ENCODE measurements at places on chromosomes 6 and 20. TPM values are rescaled to one million over a fixed set of nuclear protein-coding genes. Genes with fewer than 3 reads are reported as not detected.
A peak's percentile ranks its signal among the peaks of the same experiment; 100 is the strongest.

MYBL2 gene
- 0.12 TPM for total RNA-seq

DNA sequence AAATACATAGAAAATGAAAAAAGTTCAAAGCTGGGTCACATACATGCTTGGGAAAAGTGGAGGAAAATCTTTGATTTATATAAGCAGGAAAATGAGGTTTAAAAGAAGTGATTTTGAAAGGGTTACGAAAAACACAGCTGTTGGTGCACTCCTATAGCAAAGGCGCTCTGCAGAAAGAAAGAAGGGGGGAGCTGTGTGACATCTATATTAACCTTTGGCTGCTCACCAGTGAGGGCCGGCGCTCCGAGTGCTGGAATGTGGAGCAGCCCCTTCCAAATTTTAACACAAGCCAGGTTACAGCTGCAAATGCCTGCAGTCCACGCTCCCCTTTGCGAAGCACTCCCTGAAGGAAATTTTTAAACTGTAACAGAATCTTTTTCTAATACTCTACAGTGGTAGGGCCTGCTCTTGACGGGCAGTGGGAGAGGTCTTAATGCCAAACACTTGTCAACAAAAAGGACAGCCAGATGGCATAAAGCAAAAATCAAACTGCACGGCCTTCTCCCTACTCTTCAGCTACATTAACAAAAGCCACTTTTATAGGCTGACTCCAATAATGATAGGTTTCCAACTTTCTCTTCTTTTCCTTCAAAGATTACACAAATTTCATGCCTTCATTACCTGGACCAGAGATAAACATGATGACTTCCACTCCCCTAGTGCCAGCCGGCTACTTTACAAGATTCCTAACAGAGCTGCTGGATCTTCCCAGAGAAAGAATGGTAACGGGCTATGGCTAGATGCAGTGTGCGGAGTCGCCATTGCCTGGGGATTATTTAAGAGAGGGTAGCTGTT lies 4.8 kb downstream of the BMP7 start:
- H3K36me3 ChIP-seq = no peaks in the 10 kb centered on the region
- peak; percentile 45 for DNase-seq
- H3K4me3 ChIP-seq = no peak overlapping the region
- no peak overlapping the region for H3K27ac ChIP-seq
- H3K27me3 ChIP-seq = peaks cover 81% of the 10 kb centered on the region

GRCh38 chr20:3616250-3616649 lies 46.9 kb downstream of the GFRA4 start:
- H3K4me3 ChIP-seq = no peak overlapping the region
- no peak for DNase-seq
- H3K27me3 ChIP-seq = no peaks in the 10 kb centered on the region
- no peak overlapping the region for H3K27ac ChIP-seq

- H3K4me1 ChIP-seq = no peaks in the 10 kb centered on the region
- no peak overlapping the region for H3K27ac ChIP-seq
- no peak for DNase-seq
- H3K27me3 ChIP-seq = no peaks in the 10 kb centered on the region
- H3K36me3 ChIP-seq = no peaks in the 10 kb centered on the region
Measured at GRCh38 chr20:63081831-63082230, 75.1 kb upstream of the BHLHE23 start.

COL9A1 gene
- 1.7 TPM for total RNA-seq

GRCh38 chr6:39280247-39280731 lies 33.9 kb downstream of the KCNK17 start:
- H3K27me3 ChIP-seq = no peaks in the 10 kb centered on the region
- no peak overlapping the region for H3K27ac ChIP-seq
- no peak overlapping the region for H3K4me3 ChIP-seq
- H3K36me3 ChIP-seq = no peaks in the 10 kb centered on the region
- peak; percentile 40 for DNase-seq

DNA sequence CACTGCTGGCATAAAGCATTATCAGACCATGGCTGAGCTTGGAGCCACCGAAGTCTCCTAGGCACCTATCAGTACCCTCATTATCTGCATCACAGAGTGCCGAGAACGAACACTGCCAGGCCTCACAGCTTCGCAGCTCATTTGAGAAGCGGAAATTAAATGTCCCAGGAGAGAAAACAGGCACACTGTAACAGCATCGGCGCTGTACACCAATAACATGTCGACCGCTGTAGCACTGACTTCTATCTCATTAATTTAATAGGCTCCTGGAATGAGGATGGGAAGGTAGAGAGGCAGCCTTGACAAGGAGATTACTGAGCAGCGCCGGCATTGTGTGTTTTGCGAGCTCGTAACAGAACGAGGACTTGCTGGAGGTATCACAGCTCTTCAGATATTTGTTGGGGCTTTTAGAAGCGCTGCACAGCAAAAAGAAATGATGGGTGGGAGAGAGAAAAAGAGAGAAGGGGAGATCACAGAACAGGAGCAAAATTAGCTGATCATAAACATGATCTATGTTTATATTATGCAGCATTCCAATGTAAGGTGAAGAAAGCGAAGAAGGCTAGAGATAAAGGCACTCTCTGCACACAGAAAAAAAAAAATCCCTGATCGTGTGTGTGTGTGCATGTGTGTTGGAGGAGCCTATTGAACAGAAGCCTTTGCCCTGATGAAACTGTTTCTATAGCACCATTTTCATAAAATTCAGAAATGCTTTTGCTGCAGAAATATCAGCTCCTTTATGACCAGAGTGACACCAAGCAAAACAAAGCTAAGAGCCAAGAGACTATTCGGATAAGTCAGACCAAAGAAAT lies 29.2 kb downstream of the ID4 start:
- no peak for DNase-seq
- no peaks in the 10 kb centered on the region for H3K36me3 ChIP-seq
- H3K4me3 ChIP-seq = no peak overlapping the region
- no peak overlapping the region for H3K27ac ChIP-seq
- H3K4me1 ChIP-seq = no peaks in the 10 kb centered on the region

POPDC3 gene
- 29.3 TPM for total RNA-seq

DNA sequence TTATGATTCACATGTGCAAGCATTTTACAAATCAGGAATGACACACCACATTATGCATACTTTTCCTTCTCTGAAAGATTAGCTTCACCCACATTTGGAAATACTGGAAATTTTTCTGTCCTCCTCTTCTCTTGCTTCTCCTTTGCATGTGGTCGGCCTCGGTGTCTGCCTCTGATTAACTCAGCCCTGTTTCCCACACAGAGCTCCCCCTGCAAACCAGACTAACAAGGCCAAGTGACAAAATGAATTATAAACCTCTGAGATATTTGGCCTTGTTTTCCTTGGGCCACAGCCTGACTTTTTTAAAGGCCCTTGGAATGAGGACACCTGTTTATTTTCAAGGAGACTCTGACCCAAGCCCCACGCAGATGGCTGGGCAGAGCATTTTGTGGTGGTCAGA lies 9.0 kb upstream of the CCN6 start:
- no peak overlapping the region for H3K4me3 ChIP-seq
- no peak for DNase-seq
- H3K36me3 ChIP-seq = no peaks in the 10 kb centered on the region
- no peaks in the 10 kb centered on the region for H3K27me3 ChIP-seq
- no peaks in the 10 kb centered on the region for H3K4me1 ChIP-seq
- H3K27ac ChIP-seq = no peak overlapping the region

DNA sequence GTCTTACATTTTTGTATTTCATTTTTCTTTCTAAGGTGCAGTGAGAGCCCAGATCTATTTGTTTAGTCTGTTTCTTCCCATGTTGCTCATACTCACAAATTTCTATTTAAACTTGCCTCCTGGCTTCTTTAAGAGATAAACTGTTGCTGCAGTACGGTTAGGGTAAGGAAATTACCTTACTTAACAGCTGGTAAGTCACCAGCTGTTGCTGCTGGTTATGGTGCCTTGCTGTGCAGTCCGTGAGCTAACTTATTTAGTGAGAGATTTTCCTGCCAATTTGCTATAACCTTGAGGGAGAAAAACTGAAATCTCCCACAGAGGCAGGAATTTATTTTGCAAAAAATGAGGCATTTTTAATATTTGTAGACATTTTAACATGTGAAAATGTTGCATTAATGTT lies 261.0 kb downstream of the UST start:
- no peak overlapping the region for H3K4me3 ChIP-seq
- H3K27me3 ChIP-seq = no peaks in the 10 kb centered on the region
- no peaks in the 10 kb centered on the region for H3K4me1 ChIP-seq
- no peak for DNase-seq
- no peaks in the 10 kb centered on the region for H3K36me3 ChIP-seq

SASH1 gene
- 19.0 TPM for total RNA-seq

WFDC5 gene
- total RNA-seq = not detected

DNA sequence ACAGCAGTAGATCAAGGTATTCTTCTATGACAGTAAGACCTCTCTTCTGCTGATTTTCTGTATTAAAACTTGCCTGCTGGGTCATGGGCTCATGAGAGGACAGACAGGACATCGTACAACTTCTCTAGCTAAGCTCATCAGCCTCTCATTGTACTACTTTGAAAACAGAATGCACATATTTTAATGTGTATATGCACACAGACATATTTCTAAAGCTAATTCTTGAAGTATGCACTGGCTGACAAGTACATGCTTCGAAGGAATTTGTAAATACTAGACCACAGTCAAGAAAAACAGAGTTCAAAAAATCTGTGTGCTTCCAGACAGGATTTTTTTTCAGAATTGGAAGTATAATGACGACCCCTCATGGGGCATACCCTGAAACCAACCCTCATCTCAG lies 81.7 kb upstream of the CD83 start:
- no peaks in the 10 kb centered on the region for H3K36me3 ChIP-seq
- H3K4me1 ChIP-seq = no peaks in the 10 kb centered on the region
- no peak overlapping the region for H3K27ac ChIP-seq
- H3K4me3 ChIP-seq = no peak overlapping the region
